ENCODE measurements at places on chromosomes 12 and 14. TPM values are rescaled to one million over a fixed set of nuclear protein-coding genes. Genes with fewer than 3 reads are reported as not detected.
A peak's percentile ranks its signal among the peaks of the same experiment; 100 is the strongest.

GRCh38 chr12:5155866-5156265 lies 112.2 kb downstream of the KCNA5 start:
- DNase-seq: no peak

Gene LRRC10
- total RNA-seq: not detected

GRCh38 chr12:112820796-112821195 lies 29.2 kb downstream of the RPH3A start:
- DNase-seq: peak; percentile 22

- DNase-seq: no peak
Measured at GRCh38 chr14:26913786-26914185, 316.0 kb upstream of the NOVA1 start.

- no peak for DNase-seq
Measured at GRCh38 chr14:62304257-62304656, 542.0 kb downstream of the SNAPC1 start.

GRCh38 chr14:27916326-27916725 lies 850.3 kb upstream of the FOXG1 start:
- no peak for DNase-seq

DNA sequence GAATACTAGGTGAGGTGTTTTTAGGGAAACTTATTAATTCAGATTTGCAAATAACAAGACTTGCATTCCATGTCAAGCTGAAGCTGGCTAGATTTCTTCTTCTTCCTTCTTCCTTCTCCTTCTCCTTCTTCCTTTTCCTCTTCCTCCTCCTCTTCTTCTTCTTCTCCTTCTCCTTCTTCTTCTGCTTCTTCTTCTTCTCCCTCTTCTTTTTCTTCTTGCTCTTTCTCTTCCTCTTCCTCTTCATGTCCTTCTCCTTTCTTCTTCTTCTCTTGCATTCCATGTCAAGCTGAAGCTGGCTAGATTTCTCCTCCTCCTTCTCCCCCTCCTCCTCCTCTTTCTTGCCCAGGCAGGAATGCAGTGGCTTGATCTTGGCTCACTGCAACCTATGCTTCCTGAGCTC lies 297.8 kb downstream of the PRKD1 start:
- no peak for DNase-seq

- no peak for DNase-seq
Measured at GRCh38 chr12:57891542-57892228, 45.2 kb upstream of the CTDSP2 start.

GRCh38 chr12:53939141-53940108 lies 794 bp downstream of the HOXC13 start:
- DNase-seq: peak; percentile 65

GRCh38 chr12:100715976-100716944 lies 78.3 kb upstream of the ANO4 start:
- peak; percentile 78 for DNase-seq

- DNase-seq: peak; percentile 60
Measured at GRCh38 chr14:29663281-29663801, 264.3 kb downstream of the PRKD1 start.
